ENCODE measurements at places on chromosomes 2 and 18.

- peak; percentile 53 for DNase-seq
These were observed 54.8 kb upstream of the CREB1 start for GRCh38 chr2:207474863-207475485.

GRCh38 chr2:118251427-118251826, 163.2 kb downstream of the INSIG2 start:
- DNase-seq: no peak

- DNase-seq: no peak
These were observed 174.2 kb downstream of the PRPF40A start for GRCh38 chr2:152542995-152543481.

GRCh38 chr2:37631292-37631691, 40.1 kb downstream of the CDC42EP3 start:
- DNase-seq: no peak

- no peak for DNase-seq
These were observed 51.4 kb upstream of the SPRED2 start for GRCh38 chr2:65483763-65484162.

DNA sequence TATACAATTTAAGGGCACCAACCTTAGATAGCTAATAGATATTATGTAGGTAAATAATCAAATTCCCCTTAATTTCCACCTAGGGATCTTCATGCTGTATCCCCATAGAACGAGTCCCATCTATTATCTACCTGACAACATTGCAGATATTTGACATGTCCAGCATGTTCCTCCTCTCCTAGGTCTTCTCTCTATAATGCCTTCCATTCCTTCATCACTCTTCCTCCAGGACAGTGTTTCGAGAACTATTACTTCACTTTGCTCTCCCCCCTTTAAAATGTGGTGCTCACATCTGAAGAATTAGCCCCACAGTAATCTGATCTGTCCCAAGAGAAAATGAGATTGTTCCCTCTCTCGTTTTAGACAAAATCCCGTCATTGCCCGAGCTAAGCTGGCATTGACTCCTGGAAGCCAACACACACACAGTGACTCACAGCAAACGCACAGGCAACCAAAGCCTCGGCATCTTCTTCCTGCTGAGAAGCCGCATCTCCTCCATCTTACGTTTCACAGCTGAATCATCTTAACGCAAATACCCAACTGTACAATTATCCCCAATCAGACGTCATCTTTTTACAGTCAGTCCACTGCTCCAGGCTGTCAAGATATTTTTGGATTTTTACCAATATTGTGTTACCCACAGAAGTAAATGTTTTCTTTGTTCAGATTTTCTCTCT, 162.9 kb upstream of the AGAP1 start:
- DNase-seq: no peak

- no peak for DNase-seq
These were observed 14.0 kb upstream of the PRKCE start for GRCh38 chr2:45637440-45637839.

DNA sequence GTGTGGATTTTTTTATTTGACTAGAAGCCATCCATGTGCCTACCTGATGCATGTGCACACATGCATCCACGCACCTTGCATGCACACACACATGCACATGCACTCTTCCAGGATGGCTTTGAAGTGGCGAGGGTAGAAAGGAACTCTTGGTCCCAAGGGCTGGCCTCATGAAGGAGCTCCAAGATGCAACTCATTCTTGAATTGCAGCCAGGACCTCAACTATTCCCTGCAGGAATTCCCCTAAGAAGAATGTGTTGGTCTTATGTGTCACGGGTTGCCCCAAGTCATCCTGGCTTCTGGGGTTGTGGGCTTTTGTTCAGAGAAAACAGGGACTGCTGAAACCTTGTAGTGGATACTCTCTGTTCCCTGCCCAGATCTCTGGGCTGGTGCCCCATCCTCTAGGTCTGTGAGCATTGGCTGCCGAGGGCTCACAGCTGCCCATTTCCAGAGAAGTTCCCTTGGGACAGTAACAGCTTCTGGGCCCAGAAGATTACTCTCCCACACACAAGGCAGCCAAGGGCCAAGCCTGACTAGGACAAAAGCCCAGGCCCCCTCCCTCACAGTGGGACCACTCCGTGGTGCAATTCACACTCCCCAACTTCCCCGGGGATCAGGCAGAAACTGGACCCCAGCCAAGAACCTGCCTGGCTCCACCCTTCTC, 137.6 kb downstream of the COPS8 start:
- no peak for DNase-seq

DNA sequence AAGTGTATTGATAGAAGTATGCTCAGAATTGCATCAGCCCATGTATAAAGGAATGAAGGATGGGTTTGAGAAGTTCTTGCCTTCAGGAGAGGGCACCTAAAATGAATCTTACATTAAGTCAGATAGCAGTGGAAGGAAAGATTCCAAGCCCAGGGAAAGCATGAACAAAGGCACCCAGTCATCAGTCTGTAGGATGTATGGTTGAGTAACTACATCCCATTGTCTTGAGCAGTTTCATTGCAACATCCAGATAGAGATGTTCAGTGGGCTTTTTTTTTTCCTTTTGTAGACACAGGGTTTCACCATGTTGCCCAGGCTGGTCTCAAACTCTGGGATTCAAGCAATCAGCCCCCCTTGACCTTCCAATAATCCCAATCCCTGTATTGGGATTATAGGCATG, 80.7 kb downstream of the ARHGAP28 start:
- no peak for DNase-seq

DNA sequence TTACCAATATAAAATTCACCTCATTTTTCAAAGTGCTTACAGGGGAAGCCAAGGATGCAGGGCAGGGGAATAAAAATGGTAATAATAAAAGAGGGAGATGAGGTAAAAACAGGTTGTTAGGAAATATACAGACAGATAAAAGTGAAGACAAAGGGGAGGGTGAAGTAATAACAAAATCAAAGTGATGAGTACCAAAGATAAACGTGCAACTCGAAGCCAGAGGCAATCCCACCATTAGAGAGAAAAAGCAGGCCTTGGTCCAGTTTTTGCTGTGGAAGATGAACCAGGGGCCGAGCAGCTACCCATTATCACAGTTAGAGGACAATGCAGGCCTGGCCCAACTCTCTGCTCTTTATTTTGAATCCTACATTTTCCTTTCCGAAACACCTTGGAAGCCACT, 99.6 kb upstream of the UPP2 start:
- no peak for DNase-seq

GRCh38 chr2:26887151-26887550, 39.2 kb downstream of the DPYSL5 start:
- DNase-seq: no peak

DNA sequence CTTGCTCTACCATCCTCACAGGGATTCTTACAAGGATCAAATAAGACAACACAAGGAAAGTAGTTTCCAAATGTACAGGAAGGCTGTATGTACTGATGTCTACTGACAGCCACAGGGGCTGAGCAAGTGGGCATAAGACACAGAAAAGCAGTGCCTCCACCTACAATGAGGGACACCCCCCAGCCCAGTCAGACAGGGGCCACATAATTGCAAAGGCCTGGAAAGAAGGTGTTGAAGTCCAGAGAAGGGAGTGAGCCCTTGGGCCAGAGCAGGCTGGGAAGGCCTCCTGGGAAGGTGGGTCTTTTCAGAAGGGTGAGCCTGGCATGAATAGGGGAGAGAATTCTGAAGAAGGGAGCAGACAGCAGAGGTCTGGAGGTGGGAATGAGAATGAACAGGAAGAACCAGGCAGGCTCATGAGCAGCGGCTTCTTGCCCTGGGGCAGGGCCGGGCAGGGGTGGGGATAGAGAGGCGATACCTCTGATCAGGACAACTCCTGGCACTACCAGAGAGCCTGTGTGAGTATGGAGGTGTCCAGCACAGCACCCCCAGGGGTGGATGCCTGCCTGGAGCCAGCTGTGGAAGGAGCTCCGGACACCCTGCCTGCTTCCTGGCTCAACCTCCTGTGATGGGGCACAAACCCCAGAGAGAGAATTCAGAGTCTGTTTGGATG, 30.1 kb downstream of the HS1BP3 start:
- DNase-seq: no peak

- no peak for DNase-seq
These were observed 96.7 kb downstream of the TMEM163 start for GRCh38 chr2:134621939-134622705.

GRCh38 chr2:157420771-157421323, 23.0 kb downstream of the CYTIP start:
- DNase-seq: peak; percentile 44

DNA sequence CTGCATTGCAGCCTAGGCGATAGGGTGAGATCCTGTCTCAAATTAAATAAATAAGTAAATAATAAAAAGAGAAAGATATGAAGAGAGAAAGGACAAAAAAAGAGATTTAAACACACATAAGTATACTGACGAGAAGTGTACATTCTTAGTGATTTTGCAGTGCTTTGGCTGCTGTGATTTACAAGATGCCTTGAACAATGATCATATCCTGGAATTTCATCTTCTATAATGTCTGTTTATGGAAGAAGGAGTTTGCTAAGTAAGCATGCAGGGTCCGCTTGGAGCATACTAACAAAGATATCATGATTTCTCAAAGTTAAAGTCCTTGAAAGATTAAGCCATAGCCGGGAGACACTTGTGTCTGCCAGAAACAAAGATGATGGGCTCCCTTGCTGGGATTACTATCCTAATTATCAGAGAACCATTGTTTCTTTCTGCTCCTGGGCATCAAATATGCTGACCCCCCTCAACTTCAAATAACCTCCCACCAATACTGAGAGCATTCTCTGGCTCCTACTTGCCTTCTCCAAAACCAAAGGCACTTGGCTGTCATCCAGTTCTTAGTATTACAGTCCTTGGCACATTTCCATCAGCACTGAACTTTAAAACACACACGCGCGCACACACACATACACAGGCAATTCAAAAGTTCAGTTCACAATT, 47.5 kb upstream of the STAM2 start:
- DNase-seq: no peak

- DNase-seq: no peak
These were observed 26.7 kb upstream of the THOC1 start for GRCh38 chr18:294566-294965.

- no peak for DNase-seq
These were observed 435.4 kb downstream of the BCL11A start for GRCh38 chr2:60118061-60118460.

DNA sequence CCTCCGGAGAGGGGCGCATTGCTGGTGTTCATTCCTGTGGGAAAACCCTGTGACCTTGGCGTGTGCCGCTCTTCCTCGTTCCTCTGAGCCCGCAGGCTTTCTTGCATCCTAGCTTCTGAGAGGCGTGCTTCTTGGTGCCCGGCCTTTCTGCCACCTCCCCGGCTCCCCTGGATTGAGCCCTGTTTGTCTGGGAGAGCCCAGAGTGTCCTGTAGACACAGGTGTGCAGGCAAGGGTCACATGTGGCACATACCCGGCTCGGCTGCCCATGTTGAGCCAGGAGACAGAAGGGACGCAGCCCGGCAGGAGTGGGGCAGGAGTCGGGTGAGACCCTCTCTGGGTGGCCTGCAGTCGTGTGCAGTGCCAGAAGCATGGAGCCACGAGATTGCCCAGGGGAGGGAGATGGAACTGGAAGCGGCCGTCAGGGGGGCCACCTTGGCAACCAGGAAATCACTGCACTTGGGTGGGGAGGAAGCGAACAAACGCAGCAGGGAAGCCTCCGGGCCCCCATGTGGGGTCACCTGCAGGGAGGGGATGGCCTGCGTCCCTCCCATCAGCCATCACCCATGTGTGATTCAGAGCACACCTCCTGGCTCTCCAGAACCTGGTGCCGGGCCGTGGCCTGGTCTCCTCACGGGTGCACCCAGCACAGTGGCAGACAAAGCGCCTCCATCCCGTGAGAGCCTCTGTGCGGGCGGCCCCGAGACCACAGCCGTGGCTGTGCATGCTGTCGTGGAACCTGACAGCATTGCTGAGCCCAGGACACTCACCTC, 92.9 kb downstream of the SH3BP4 start:
- DNase-seq: peak; percentile 15

- no peak for DNase-seq
These were observed 16.8 kb downstream of the GNLY start for GRCh38 chr2:85710687-85711577.

DNA sequence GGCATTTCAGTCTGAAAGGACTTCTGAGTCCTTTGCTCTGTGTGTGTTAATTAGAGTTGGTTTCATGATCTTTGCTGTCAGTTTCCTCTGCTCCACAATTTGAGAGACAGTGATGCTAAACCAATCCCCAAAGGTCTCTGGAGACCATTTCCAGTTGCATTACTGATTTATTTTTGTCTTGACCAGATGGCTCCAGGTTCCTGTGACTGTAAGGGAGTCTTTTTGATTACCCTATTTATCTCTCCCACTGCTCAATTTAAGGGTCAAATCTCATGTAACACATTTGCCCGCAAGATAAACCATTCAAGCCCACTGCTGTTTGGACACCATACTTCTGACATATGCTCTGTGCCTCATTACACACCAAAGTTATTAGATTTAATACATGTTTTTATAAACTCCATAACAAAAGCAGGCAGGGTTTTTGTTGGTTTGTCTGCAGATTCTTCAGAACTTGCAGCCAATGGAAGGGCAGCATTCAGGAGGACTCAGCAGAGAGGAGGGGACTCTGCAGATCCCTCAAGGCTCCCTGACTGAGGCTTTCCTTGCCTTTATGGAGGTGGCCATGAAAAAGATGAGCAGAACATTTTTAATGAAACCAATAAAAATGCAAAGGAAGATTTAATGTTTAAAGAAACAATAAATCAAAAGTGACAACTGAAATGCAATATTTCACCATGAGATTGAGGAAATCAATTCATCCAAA, 889.3 kb upstream of the CELF4 start:
- no peak for DNase-seq

- no peak for DNase-seq
These were observed 89.2 kb upstream of the FAM117B start for GRCh38 chr2:202545523-202545922.

DNA sequence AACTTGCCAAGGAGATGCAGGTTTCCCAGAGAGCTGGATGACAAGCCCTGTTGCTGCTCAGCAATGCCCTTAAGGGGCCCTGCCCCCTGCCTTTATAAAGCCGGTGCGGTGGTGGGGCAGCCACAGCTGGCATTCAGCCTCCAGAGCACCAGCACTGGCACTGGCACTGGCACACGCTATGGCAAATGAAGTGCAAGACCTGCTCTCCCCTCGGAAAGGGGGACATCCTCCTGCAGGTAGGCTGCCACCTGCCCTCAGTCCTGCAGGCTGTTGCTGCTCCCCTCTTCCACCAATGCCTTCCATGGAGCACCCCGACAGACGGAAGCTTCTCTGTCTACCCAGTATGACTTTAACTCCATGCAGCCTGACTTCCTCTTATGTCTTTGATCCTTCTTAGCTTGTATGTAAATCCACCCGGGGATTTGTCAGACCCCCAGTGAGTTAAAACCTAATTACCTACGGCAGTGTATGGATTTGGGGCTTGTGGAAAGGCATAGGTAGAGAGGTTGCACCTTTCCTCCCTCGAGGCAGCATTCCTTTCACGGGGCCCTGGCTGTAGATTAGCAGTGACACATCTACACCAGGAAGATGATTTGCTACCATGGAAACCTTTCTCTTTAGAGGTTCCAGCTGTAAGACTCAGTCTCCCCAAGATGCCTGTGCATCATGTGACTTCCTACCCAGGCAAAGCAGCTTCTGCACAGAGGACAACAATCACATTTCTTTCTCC, at the start of gene DAPL1:
DAPL1 (plus strand) TSS at position 123 of the 730 bp plus-strand sequence; CDS start at position 179, 56 bp downstream.
- DNase-seq: no peak

DNA sequence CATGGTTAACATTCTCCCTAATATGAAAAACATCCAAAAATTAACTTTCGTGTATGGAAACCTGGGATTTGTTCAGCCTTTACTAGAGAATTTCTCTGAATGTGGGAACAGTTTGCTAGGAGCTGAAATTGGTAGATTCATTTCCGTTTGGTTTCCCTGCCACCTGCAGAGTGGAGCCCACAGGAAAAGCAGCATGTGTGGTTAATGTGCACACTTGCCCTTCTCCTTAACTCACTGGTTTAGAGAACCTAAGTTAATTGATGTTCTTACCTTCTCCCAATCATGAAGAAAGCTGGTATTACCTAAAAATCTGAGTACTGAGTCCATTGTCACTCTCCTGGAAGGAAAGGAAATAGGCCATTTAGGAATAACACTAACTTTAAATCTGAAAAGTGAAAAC, 37.6 kb upstream of the ASXL3 start:
- DNase-seq: no peak
